Activated CD4-positive, alpha-beta T cell treated with anti-CD3 and anti-CD28 coated beads, Interleukin-2, amount 10 ng/mL, durations not matched to agents 24 days and 14 days (primary cell): ENCODE measurements at places on chromosomes 16 and 17. TPM values are rescaled to one million over a fixed set of nuclear protein-coding genes. Genes with fewer than 3 reads are reported as not detected.

Gene GGNBP2
- total RNA-seq = 70.2 and 75.3 TPM in 2 replicates

Gene MTSS2
- 2.6 and 3.7 TPM in 2 replicates for total RNA-seq

Gene EVI2A
- total RNA-seq = 30.4 and 31.5 TPM in 2 replicates

Gene C17orf113
- total RNA-seq = 0.05 and 0.07 TPM in 2 replicates

Gene CHST5
- 0.09 TPM in 1 of 2 replicates, not detected in the other for total RNA-seq

Gene CDH16
- total RNA-seq = not detected in 2 replicates

Gene TUBG1
- total RNA-seq = 99.9 and 100 TPM in 2 replicates

Gene SPATA32
- 0.28 and 0.40 TPM in 2 replicates for total RNA-seq

Gene METTL23
- 32.9 and 35.5 TPM in 2 replicates for total RNA-seq

Gene KRTAP4-5
- not detected in 2 replicates for total RNA-seq

Gene DNAI2
- total RNA-seq = 0.09 and 0.26 TPM in 2 replicates

Gene GINS2
- total RNA-seq = 87.4 and 93.0 TPM in 2 replicates

Gene CMTM2
- 0.51 and 0.95 TPM in 2 replicates for total RNA-seq

Gene TBC1D3G
- not detected in 2 replicates for total RNA-seq

Gene KRT40
- not detected in 2 replicates for total RNA-seq

Gene SLC52A1
- 0.14 TPM in 2 replicates for total RNA-seq

- peaks cover under 1% of the 10 kb centered on the region for H3K36me3 ChIP-seq
- H3K4me1 ChIP-seq = peaks cover 6% of the 10 kb centered on the region
- no peak overlapping the region for H3K4me3 ChIP-seq
Measured at GRCh38 chr17:48351911-48352332, 78.1 kb downstream of the SKAP1 start.

GRCh38 chr17:40071313-40072039 lies 8.7 kb downstream of the THRA start:
- no peak overlapping the region for H3K27ac ChIP-seq
- H3K4me3 ChIP-seq = no peak overlapping the region
- H3K36me3 ChIP-seq = no peaks in the 10 kb centered on the region

- H3K27ac ChIP-seq = no peak overlapping the region
- peak; percentile 71 for DNase-seq
- H3K36me3 ChIP-seq = no peaks in the 10 kb centered on the region
- H3K4me1 ChIP-seq = peaks cover 5% of the 10 kb centered on the region
Measured at GRCh38 chr17:34499576-34499975, 79.8 kb upstream of the TMEM132E start.

DNA sequence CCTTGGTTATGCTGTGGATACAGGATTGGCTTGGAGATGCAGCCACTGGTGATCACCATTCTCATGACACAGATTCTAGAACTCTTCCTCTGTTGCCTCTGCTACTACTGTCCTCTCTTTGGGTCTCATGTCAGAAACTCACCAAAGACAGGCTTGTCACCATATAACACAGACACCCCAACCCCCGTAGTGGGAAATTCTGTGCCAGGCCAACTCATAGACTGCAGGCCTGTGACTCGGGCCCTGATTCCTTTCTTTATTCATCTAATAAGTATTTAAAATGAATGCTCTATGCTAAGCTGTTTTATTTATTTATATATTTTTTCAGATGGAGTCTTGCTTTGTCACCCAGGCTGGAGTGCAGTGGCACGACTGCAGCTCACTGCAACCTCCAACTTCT lies 9.5 kb downstream of the CYB5D2 start:
- H3K4me1 ChIP-seq = peaks cover 4% of the 10 kb centered on the region
- no peak overlapping the region for H3K4me3 ChIP-seq
- no peak overlapping the region for H3K27ac ChIP-seq

GRCh38 chr17:38547444-38547843 lies 58.3 kb downstream of the SRCIN1 start:
- H3K27ac ChIP-seq = no peak overlapping the region
- H3K27me3 ChIP-seq = peaks cover 4% of the 10 kb centered on the region
- no peak overlapping the region for H3K4me3 ChIP-seq
- H3K4me1 ChIP-seq = no peaks in the 10 kb centered on the region
- DNase-seq = no peak
- H3K36me3 ChIP-seq = no peaks in the 10 kb centered on the region

GRCh38 chr17:35936063-35936462 lies 5.5 kb upstream of the RDM1 start:
- H3K4me3 ChIP-seq = no peak overlapping the region
- no peak overlapping the region for H3K27ac ChIP-seq
- DNase-seq = no peak
- H3K4me1 ChIP-seq = peaks cover 1% of the 10 kb centered on the region
- no peaks in the 10 kb centered on the region for H3K36me3 ChIP-seq

- no peak overlapping the region for H3K4me3 ChIP-seq
- H3K27ac ChIP-seq = no peak overlapping the region
- no peaks in the 10 kb centered on the region for H3K27me3 ChIP-seq
Measured at GRCh38 chr16:25747160-25747758, 55.5 kb downstream of the HS3ST4 start.

DNA sequence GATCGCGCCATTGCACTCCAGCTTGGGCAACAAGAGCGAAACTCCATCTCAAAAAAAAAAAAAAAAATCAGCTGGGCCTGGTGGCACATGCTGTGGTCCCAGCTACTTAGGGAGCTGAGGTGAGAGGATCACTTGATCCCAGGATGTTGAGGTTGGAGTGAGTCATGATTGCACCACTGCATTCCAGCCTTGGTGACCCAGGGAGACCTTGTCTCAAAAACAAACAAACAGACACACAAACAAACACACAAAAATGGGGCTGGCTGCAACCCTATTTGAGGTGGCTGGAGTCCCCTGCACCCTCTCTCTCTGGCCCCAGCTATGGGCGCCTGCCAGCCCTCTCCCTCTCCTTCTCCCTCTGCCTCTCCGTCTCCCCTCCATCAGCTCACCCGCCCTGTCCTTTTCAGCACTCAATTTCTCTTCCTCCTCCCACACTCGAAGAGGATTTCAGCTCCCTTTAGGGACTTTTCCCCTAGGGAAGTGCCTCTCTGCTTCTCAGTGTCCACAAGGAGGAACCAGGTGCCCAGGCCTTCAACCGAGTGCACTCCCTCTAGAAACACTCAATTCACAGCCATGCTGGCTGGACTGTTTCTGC lies 17.5 kb upstream of the TFAP4 start:
- peaks cover 9% of the 10 kb centered on the region for H3K27me3 ChIP-seq
- no peak overlapping the region for H3K27ac ChIP-seq
- H3K4me1 ChIP-seq = peaks cover 11% of the 10 kb centered on the region
- no peak overlapping the region for H3K4me3 ChIP-seq
- DNase-seq = no peak

DNA sequence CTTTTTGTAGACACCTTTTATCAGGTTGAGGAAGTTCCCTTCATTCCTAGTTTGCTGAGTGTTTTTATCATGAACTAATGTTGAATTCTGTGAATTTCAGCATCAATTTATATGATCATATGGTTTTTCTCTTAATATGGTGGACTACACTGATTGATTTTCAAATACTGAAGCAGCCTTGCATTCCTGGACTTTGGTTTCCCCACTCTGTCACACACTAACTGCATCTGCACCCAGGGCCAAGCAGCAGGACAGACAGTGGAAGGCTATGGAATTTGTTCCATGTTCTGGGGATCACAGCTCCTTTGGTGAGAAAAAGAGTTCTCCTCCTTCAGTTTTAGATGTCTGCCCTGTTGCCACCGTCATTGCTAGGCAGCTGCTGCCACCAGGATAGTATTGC lies 7.8 kb downstream of the TERF2 start:
- H3K4me3 ChIP-seq = no peak overlapping the region
- peaks cover 55% of the 10 kb centered on the region for H3K36me3 ChIP-seq
- no peaks in the 10 kb centered on the region for H3K27me3 ChIP-seq

- peak overlapping the region; percentile 78 for H3K27ac ChIP-seq
- H3K36me3 ChIP-seq = peaks cover 62% of the 10 kb centered on the region
- no peak overlapping the region for H3K4me3 ChIP-seq
- peaks cover 31% of the 10 kb centered on the region for H3K4me1 ChIP-seq
Measured at GRCh38 chr17:77096570-77097214, 44.1 kb upstream of the SEC14L1 start.

GRCh38 chr17:32103476-32104113 lies 38.7 kb upstream of the RHOT1 start:
- peak overlapping the region; percentile 29 for H3K4me3 ChIP-seq
- no peak for DNase-seq
- peak overlapping the region; percentile 84 for H3K27ac ChIP-seq
- peaks cover 25% of the 10 kb centered on the region for H3K4me1 ChIP-seq
- no peaks in the 10 kb centered on the region for H3K36me3 ChIP-seq
- H3K27me3 ChIP-seq = peaks cover 3% of the 10 kb centered on the region

- H3K4me1 ChIP-seq = no peaks in the 10 kb centered on the region
- no peaks in the 10 kb centered on the region for H3K36me3 ChIP-seq
- H3K4me3 ChIP-seq = no peak overlapping the region
- DNase-seq = no peak
- no peaks in the 10 kb centered on the region for H3K27me3 ChIP-seq
- no peak overlapping the region for H3K27ac ChIP-seq
Measured at GRCh38 chr16:54055864-54056263, 230.7 kb downstream of the IRX3 start.

- DNase-seq = no peak
- H3K27me3 ChIP-seq = no peaks in the 10 kb centered on the region
- H3K4me1 ChIP-seq = peaks cover 65% of the 10 kb centered on the region
- peak overlapping the region; percentile 68 for H3K4me3 ChIP-seq
- peak overlapping the region; percentile 73 for H3K27ac ChIP-seq
Measured at GRCh38 chr16:87953308-87954215, 2.3 kb downstream of the BANP start.

DNA sequence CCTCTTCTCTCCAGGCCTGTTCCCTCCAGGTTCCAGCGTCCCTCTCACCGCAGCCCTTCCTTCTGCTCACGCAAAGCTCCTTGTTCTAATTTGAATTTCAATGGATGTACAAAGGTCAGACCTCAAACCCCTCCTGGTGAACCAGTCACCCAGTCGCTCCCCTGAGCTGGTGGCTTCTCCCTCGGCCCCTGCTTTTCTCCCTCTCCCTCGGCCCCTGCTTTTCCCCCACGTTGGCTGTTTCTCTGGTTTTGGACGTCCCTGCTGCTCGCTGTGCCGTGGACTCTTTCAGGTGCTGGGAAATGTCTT lies 8.6 kb upstream of the MSLN start:
- no peak overlapping the region for H3K27ac ChIP-seq
- H3K4me1 ChIP-seq = no peaks in the 10 kb centered on the region
- no peaks in the 10 kb centered on the region for H3K36me3 ChIP-seq
- peaks cover 8% of the 10 kb centered on the region for H3K27me3 ChIP-seq

DNA sequence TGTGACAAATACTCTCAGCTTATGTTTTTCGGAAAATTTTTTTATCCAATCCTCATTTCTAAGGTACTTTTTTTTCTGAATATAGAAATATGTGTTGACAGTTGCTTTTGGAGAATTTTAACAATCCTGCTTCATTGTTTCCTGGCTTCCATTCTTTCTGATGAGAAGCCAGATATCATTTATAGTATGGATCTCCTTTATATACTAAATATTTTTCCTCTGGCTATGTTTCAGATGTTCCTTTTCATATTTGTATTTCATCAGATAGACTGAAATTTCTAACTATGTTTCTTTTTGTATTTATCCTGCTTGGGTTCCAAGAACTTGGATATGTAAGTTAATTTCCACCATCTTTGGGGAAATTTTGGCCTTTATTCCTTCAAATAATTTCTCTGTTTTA lies 138.9 kb upstream of the CDH11 start:
- H3K27ac ChIP-seq = no peak overlapping the region
- H3K4me1 ChIP-seq = no peaks in the 10 kb centered on the region
- no peak for DNase-seq
- no peaks in the 10 kb centered on the region for H3K27me3 ChIP-seq

GRCh38 chr16:71956486-71956885 lies 43.7 kb downstream of the PKD1L3 start:
- H3K36me3 ChIP-seq = peaks cover 1% of the 10 kb centered on the region
- peaks cover 6% of the 10 kb centered on the region for H3K27me3 ChIP-seq
- no peak overlapping the region for H3K27ac ChIP-seq
- H3K4me1 ChIP-seq = peaks cover 22% of the 10 kb centered on the region
- peak overlapping the region; percentile 55 for H3K4me3 ChIP-seq
- DNase-seq = no peak

DNA sequence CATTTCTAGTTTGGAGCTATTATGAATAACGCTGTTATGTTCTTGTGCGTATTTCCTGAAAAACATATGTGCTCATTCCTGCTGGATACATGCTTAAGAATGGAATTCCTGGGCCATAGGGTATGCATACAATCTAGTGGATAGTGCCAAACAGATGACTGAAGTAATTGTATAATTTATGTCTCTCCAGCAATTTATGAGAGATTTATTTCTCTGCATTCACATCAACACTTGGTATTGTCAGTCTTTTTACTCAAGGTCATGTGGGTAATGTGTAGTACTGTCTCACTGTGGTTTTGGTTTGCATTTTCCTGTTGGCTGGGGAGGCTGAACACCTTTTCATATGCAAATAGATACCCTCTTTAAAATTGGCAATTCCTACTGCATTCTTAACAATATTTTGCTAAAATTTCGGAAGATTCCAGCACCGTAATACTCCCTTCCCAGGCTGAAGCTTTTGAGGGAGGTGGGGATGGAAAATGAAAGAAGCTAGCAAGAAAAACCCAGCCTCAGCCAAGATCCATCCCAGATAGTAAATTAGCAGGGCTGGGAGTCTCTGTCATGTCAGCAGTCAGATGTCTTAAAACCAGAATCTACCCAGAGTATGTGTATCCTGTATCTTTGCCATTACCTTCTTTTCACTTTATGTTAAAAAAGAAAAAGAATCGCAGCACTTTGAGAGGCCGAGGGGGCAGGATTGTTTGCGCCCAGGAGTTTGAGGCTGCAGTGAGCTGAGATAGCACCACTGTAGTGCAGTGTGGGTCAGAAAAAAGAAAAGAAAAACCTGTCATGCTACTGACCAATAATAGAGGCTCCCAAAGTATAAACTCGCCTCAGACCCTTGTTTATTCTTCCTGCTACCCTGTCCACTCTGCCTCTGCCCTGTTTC lies 204.9 kb downstream of the LGALS9B start:
- no peaks in the 10 kb centered on the region for H3K27me3 ChIP-seq
- peak overlapping the region; percentile 67 for H3K4me3 ChIP-seq
- peaks cover 13% of the 10 kb centered on the region for H3K36me3 ChIP-seq
- H3K27ac ChIP-seq = peak overlapping the region; percentile 13
- H3K4me1 ChIP-seq = peaks cover 23% of the 10 kb centered on the region

DNA sequence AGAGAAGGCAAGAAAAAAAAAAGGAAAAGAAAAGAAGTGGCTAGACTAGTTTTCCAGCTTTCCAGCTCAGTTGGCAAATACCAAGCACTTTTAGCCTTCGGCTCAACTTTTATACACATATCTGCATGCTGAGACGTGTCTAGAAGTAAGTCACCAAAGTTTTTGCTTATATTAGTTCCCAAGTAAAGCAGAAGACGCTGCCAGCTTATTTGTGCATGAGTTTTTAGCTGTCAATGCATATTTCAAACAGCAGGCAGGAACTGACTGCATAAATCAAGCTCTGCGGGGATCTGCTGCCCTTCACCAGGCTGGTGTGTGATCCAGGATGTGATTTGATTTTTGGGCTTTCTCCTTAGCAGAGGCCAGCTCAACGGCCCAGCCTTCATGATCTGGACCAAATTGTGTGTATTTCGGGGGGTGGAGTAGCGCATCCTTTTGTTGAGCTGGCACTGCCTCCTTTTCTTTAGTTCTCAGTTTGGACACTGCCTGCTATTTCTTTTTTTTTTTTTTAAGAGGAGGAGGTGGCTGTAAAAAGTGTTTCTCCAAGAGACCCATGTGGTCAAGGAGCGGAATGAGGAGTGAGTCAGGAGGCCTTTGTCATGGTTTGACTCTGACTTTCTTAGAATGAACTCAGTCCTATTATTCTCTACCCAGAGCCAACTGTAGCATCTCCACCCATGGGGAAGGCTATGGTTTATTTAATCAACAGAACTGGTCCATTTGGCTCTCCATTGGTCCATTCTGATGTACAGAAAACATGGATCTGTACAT lies 162.6 kb upstream of the XYLT1 start:
- peaks cover 2% of the 10 kb centered on the region for H3K27me3 ChIP-seq
- H3K4me3 ChIP-seq = no peak overlapping the region
- no peaks in the 10 kb centered on the region for H3K36me3 ChIP-seq
- H3K4me1 ChIP-seq = no peaks in the 10 kb centered on the region
- no peak for DNase-seq
